ENCODE measurements at places on chromosomes 2 and 18. TPM values are rescaled to one million over a fixed set of nuclear protein-coding genes. Genes with fewer than 3 reads are reported as not detected.

GRCh38 chr2:224405412-224405811 is 3.5 kb upstream of the FAM124B start:
- no peak overlapping the region for H3K4me3 ChIP-seq
- no peaks in the 10 kb centered on the region for H3K4me1 ChIP-seq
- H3K27me3 ChIP-seq, result no peaks in the 10 kb centered on the region
- no peak for DNase-seq
- H3K36me3 ChIP-seq, result no peaks in the 10 kb centered on the region

DNA sequence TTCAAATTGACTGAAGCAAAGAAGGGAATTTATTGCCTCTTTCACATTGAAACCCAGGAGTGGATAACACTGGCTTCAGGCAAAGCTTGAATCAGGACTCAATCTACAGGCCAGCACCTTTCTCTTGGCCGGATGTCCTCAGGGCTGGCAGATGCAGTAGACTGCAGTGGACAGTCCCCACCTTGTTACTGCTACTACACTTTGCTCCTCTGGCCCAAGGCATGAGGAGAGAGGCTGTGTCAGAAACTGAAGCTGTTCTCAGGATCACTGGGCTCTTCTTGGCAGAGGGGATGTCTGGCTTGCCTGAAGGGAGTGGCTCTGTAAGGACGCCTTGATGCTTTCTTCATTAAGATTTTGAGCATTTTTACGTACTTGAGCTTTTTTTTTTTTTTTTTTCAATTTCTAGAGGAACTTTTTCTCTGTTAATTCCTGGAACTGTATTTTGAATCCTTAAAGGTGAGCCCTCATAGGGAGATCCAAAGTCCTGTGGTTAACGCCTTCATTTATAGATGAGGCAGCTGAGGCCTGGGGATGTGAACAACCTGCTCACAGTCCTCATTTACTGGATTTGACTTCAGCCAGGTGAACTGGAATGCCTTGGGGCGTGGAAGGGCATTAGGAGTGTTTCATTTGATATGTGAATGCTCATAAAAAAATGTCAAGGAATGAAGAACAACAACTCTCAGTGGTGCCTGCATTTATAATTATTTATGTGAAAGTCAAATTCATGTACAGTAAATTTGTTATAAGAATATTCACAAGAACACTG is 36.6 kb downstream of the CASP10 start:
- no peak overlapping the region for H3K4me3 ChIP-seq
- peaks cover 5% of the 10 kb centered on the region for H3K4me1 ChIP-seq
- H3K27ac ChIP-seq, result peak overlapping the region; percentile 53
- DNase-seq, result no peak

- H3K27ac ChIP-seq, result no peak overlapping the region
- no peaks in the 10 kb centered on the region for H3K4me1 ChIP-seq
- H3K4me3 ChIP-seq, result no peak overlapping the region
- H3K36me3 ChIP-seq, result no peaks in the 10 kb centered on the region
These were observed 134.8 kb downstream of the CMPK2 start for GRCh38 chr2:6730649-6731532.

- no peaks in the 10 kb centered on the region for H3K27me3 ChIP-seq
- H3K4me3 ChIP-seq, result no peak overlapping the region
- H3K27ac ChIP-seq, result no peak overlapping the region
- no peak for DNase-seq
- H3K4me1 ChIP-seq, result no peaks in the 10 kb centered on the region
These were observed 15.9 kb upstream of the DSG2 start for GRCh38 chr18:31482051-31482450.

DNA sequence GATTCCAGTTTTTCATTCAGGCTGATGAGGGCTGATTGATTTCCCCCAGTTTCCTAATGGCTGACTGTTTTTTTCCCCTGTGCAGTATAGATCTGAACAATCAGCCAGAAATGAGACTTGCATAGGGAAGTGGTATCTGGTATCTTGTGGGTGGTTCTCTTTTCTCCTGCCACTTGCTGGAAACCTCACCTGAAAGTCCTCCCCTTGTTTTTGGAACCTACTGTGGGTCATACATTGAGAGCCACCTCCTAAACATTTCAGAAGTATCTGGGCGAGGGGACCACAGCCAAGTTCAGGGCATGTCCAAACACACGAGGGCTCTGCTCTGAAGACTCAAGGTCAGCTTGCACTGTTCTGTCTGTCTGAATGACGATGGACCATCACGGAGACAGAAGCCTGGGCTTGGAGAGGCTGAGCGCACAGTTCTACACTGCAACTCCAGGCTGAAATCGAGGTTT is 19.3 kb downstream of the ALPK2 start:
- H3K27me3 ChIP-seq, result no peaks in the 10 kb centered on the region
- no peaks in the 10 kb centered on the region for H3K4me1 ChIP-seq
- H3K27ac ChIP-seq, result no peak overlapping the region
- H3K36me3 ChIP-seq, result no peaks in the 10 kb centered on the region
- no peak overlapping the region for H3K4me3 ChIP-seq

GRCh38 chr2:109128616-109129355 is at the start of gene SH3RF3:
TSS of gene SH3RF3 (plus strand) at chr2:109129205.
- peaks cover 3% of the 10 kb centered on the region for H3K27me3 ChIP-seq
- peak within 1 kb of the TSS; percentile 73 for H3K4me3 ChIP-seq
- H3K27ac ChIP-seq, result peak within 1 kb of the TSS; percentile 82
- H3K4me1 ChIP-seq, result no peaks in the 10 kb centered on the region
- peak; percentile 57 for DNase-seq
- H3K36me3 ChIP-seq, result no peaks in the 10 kb centered on the region

- no peaks in the 10 kb centered on the region for H3K4me1 ChIP-seq
- no peak for DNase-seq
- H3K27ac ChIP-seq, result no peak overlapping the region
- no peaks in the 10 kb centered on the region for H3K36me3 ChIP-seq
- no peak overlapping the region for H3K4me3 ChIP-seq
These were observed 23.9 kb downstream of the MYO3B start for GRCh38 chr2:170201734-170202393.

DNA sequence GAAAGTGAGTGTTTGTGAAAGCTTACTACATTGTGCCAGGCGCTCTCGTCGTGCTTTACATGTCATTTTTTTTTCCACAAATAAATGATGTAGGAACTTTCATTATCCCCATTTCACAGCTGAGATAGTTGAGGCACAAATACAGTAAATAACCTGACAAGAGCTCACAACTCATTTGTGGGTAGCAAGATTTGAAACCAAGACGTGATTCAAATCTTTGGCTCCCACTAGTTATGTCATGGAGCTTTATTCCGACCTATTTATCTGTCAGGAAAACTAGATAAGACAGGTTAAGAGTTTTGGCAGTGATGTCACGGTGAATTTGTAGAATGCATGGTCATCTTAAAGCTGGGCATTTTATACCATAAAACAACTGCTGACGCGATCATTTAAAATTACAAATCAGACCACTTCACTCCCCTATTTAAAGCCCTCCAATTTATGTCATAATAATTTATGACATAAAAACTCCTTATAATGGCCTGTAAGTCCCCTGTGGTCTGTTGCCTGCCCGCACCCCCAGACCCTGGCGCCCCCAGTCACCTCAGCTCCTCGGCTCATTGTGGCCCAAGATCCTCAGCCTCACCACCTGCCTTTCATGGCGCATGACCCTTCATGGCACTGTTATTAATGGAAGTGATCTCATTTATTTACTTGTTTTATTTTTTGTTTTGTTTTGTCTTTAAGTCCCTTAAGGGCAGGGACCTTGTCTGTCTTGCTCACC is 678 bp upstream of the ZNF24 start:
- H3K27ac ChIP-seq, result peak overlapping the region; percentile 90
- H3K27me3 ChIP-seq, result no peaks in the 10 kb centered on the region
- peaks cover 9% of the 10 kb centered on the region for H3K4me1 ChIP-seq
- no peaks in the 10 kb centered on the region for H3K36me3 ChIP-seq

DNA sequence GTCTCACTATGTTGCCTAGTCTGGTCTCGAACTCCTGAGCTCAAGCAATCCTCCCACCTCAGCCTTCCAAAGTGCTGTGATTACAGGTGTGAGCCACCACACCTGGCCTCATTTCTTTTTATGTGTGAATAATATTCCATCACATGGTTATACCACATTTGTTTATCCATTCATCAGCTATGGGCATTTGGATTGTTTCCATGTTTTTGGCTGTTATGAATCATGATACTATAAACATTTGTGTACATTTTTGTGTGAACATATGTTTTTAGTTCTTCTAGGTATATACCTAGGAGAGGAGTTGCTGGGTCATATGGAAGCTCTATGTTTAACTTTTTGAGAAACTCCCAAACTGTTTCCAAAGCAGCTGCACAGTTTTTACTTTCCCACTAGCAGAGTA is 24.4 kb downstream of the PKP4 start:
- no peaks in the 10 kb centered on the region for H3K27me3 ChIP-seq
- H3K27ac ChIP-seq, result no peak overlapping the region
- no peak for DNase-seq
- H3K4me3 ChIP-seq, result no peak overlapping the region
- H3K36me3 ChIP-seq, result no peaks in the 10 kb centered on the region
- H3K4me1 ChIP-seq, result peaks cover 11% of the 10 kb centered on the region

- no peak overlapping the region for H3K27ac ChIP-seq
- H3K36me3 ChIP-seq, result no peaks in the 10 kb centered on the region
- H3K4me1 ChIP-seq, result no peaks in the 10 kb centered on the region
- H3K4me3 ChIP-seq, result no peak overlapping the region
These were observed 27.9 kb upstream of the POU3F3 start for GRCh38 chr2:104826016-104826415.

DNA sequence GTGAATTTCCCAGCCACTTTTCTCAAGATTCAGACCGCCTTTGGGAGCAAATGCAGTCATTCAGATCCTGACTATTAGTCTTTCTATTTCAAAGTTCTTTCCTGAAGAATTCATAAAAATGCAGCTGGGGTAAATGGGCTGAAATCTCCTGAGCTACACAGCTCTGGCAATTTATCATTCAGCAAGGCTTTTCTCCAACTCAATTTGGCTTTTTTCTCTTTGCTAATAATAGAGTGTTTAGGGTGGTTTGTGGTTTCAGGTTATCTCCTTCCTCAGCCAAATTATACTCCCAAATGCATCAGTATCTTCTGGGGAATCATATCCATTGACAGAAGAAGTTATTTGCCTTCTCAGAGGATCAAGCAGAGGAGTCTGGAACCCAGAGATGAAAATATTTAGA is 282.4 kb upstream of the SLC14A2 start:
- no peak overlapping the region for H3K4me3 ChIP-seq
- no peak overlapping the region for H3K27ac ChIP-seq
- no peaks in the 10 kb centered on the region for H3K27me3 ChIP-seq

- no peaks in the 10 kb centered on the region for H3K27me3 ChIP-seq
- H3K4me3 ChIP-seq, result no peak overlapping the region
- no peak overlapping the region for H3K27ac ChIP-seq
- H3K4me1 ChIP-seq, result peaks cover 12% of the 10 kb centered on the region
- H3K36me3 ChIP-seq, result no peaks in the 10 kb centered on the region
- DNase-seq, result no peak
These were observed 84.6 kb downstream of the HS1BP3 start for GRCh38 chr2:20566331-20566730.

GRCh38 chr2:122868646-122869275 is 1113.3 kb downstream of the TSN start:
- no peaks in the 10 kb centered on the region for H3K4me1 ChIP-seq
- DNase-seq, result no peak
- no peaks in the 10 kb centered on the region for H3K27me3 ChIP-seq
- no peak overlapping the region for H3K27ac ChIP-seq
- H3K36me3 ChIP-seq, result no peaks in the 10 kb centered on the region

GRCh38 chr2:234451852-234452625 is 44.8 kb downstream of the ARL4C start:
- no peak overlapping the region for H3K4me3 ChIP-seq
- no peak overlapping the region for H3K27ac ChIP-seq
- DNase-seq, result no peak
- no peaks in the 10 kb centered on the region for H3K4me1 ChIP-seq

DNA sequence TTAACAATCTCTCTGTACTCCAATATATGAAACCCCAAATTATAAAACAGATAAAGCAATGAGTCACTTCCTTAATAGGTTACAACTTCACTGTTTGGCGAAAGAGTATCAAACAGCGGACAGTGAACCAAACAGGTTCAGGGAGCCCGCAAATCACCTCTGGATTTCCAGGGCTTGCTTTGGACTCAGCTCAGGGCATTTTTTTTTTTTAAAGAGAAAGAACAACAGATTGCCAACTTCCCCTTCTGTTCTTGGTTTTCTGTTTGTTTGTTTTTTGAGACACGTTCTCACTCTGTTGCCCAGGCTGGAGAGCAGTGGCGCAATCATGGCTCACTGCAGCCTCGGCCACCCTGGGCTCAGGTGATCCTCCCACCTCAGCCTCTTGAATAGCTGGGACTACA is 52.7 kb downstream of the ABCB11 start:
- DNase-seq, result no peak
- H3K27me3 ChIP-seq, result no peaks in the 10 kb centered on the region
- no peaks in the 10 kb centered on the region for H3K36me3 ChIP-seq
- no peak overlapping the region for H3K27ac ChIP-seq

DNA sequence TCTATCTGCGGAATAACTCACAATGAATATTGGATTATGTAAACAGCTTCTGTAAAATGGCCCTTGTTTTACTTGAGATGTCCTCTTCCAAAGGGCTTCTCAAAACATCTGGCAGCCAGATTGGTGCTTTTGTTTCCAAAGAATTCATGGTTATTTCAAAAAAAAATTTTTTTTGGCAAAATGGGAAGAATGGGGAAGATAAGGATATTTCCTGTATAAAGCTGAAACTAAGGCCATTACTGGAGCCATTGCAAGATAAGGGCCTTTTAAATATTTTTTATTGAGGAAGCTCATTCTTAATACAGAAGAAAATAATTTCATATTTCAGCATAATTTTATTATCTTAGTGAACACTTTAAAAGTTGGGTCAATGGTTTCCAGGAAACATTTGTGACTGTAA is 259.1 kb downstream of the GALNT13 start:
- H3K4me3 ChIP-seq, result no peak overlapping the region
- H3K36me3 ChIP-seq, result no peaks in the 10 kb centered on the region
- H3K27ac ChIP-seq, result no peak overlapping the region

GRCh38 chr2:230797515-230798495 is 66.9 kb upstream of the ITM2C start:
- peaks cover 64% of the 10 kb centered on the region for H3K4me1 ChIP-seq
- DNase-seq, result no peak
- H3K27ac ChIP-seq, result peak overlapping the region; percentile 63
- H3K36me3 ChIP-seq, result peaks cover 36% of the 10 kb centered on the region
- H3K4me3 ChIP-seq, result no peak overlapping the region

- H3K4me3 ChIP-seq, result no peak overlapping the region
- no peaks in the 10 kb centered on the region for H3K27me3 ChIP-seq
- no peaks in the 10 kb centered on the region for H3K36me3 ChIP-seq
- DNase-seq, result no peak
These were observed 3.0 kb upstream of the IRS1 start for GRCh38 chr2:226802573-226802972.

DNA sequence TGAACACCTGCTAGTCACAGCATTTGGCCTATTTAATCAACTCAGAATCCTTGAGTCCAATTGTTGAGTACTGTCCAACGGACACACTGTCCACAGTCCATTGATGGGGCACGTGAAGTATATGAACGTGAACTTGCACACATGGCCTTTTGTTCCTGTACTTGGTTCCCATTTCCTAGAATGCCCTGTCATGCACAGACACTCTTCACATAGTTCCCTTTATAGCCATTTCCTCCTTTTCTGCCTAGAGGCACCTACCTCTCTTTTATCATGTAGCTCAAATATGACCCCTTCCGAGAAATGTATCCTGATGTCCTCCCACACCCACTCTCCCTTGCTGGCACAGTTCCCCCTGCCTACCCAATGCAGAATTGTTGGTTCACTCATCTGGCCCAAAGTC is 8.7 kb upstream of the CRYGA start:
- peak overlapping the region; percentile 84 for H3K27ac ChIP-seq
- H3K4me1 ChIP-seq, result peaks cover 30% of the 10 kb centered on the region
- H3K27me3 ChIP-seq, result no peaks in the 10 kb centered on the region
- no peak overlapping the region for H3K4me3 ChIP-seq
- DNase-seq, result peak; percentile 41

The TACR1 gene
- 2.9 TPM for polyA plus RNA-seq

The TIA1 gene
- polyA plus RNA-seq, result 632 TPM

The PLGLB2 gene
- polyA plus RNA-seq, result 2.6 TPM

The PAPOLG gene
- polyA plus RNA-seq, result 24.0 TPM

The NDC80 gene
- polyA plus RNA-seq, result 32.2 TPM

The RAB27B gene
- 10.0 TPM for polyA plus RNA-seq

The LOXL3 gene
- polyA plus RNA-seq, result 9.8 TPM

The RAB1A gene
- 158 TPM for polyA plus RNA-seq

The SFT2D3 gene
- polyA plus RNA-seq, result 0.56 TPM

Measured in left lung (tissue), 14 donors.